ENCODE measurements at places on chromosomes 7 and 10.

GRCh38 chr7:5797716-5798115 lies 16.3 kb upstream of the RNF216 start:
- no peak for DNase-seq

DNA sequence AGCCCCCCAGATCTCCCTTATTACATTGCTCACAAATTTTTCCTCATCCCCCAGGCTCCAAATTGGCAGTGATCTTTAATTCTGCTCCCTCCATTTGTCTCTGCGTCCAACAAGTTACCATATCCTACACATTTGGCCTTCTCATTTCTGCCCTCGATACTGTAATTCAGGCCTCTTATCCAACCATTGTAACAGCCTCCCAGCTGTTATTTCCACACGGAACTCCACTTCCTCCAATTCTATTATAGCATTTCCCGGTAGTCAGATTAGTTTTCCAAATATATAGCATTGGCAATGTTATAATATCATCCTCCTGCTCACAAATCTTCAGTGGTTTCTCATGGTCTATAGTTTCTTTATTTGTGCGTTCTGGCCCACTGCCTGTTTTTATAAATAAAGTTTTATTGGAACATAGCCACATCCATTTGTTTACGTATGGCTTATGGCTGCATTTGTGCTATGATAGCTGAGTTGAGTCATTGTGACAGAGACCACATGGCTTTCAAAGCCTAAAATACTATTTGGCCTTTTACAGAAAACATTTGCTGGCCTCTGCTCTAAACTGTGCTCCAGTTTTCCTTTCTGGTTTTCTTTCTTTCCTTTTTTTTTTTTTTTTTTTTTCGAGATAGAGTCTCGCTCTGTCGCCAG lies 126.5 kb upstream of the ZNF438 start:
- DNase-seq, result no peak

DNA sequence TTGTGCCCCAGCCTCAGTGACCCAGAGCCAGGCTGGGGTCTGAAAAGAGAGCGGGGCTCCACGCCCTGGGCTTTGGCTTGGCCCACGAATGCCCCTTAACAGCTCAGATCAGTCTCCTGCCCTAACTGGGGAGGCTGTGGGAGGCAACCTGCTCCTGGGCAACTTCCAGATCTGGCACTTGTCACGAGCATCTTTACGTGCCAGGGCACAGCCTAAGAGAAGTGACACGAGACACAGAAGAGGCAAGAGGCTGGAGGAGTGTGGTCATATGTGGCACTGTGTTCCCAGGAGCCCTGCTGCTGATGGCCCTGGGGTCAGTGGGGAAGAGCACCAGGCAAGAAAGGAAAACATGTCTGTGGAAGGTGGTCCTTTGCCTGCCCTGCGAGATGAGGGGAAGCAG lies 97.8 kb upstream of the BTBD16 start:
- DNase-seq, result no peak

DNA sequence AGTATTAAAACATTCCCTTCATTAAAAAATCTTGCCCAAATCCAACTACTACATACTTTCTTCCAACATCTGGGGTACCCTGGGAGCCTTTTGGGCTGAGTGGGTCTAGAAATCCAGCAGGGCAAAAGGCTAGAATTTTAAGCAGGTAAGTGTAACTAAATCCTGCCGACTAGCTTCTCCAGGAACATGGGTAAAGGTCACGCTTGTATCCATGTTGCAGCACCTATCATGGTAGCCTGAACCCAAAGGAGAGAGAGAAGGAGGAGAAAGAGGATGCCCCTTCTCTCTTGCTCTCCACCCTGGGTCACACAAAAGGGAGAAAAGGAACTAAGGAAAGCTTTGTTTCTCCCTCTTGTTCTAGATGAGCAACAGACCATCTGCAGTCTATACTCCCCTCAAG lies 53.3 kb downstream of the ZNF680 start:
- no peak for DNase-seq

DNA sequence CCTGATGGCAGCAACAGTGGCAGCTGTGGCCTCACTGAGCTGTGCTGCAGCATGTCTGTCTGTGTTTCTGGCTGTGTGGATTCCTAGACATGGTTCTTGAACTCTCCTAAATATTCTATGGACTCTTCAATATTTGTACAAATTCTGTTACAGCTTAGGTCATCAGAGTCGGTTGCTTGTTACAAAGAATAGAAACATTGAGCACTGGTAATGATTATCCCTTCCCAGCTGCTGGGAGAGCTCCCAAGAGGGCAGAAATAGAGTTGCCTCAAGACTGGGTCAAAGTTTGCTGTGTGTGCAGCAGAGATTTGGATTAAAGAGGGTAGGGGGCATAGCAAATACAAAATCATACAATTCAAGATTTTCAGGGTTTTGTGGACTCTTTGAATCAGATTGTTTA lies 337.1 kb upstream of the AKR1E2 start:
- DNase-seq, result no peak

DNA sequence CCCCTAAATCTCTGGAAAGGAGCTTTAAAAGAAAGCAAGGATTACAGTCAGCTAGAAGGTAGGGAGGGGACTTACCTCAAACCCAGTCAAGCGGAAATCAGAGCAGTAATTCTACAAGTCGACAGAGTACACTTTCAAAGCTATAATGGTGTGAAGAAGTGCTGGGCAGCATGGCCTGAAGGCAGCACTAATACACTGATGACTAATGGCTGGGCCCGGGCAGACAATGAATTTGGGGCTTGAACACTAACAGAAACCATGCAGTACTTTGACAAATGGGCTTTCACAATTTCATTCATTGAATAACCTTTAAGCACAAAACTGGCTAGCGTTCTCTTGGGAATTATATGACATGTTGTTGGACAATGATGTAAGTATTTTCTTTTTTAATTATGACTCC lies 4.7 kb downstream of the GLI3 start:
- no peak for DNase-seq

DNA sequence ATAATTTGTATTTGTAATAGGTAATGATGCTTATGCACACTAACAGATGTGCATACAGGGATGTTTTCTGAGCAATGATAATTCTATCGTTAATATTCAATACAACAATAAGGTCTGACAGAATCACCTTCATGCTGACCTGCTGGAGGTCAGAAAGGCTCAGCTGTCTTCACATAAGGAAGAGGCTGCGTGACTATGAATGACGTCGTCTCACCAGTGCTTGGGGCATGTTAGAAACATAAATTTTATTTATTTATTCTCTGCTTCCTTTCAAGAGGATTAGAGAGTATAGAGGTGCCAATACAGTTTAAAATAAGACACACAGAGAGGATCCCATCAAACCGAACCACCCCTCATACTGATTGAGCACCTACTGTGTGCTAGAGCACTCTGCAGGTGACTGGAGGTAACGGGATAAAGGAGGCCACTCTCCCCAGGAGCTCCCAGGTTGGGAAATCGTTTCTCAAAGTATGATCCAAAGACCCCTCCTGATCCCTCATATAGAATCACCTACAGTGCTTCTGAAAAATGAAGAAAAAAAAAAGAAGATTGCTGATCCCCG lies 265.6 kb upstream of the NPVF start:
- DNase-seq, result no peak

- DNase-seq, result no peak
Observed at GRCh38 chr7:46763344-46763743, 818.6 kb downstream of the TNS3 start.

DNA sequence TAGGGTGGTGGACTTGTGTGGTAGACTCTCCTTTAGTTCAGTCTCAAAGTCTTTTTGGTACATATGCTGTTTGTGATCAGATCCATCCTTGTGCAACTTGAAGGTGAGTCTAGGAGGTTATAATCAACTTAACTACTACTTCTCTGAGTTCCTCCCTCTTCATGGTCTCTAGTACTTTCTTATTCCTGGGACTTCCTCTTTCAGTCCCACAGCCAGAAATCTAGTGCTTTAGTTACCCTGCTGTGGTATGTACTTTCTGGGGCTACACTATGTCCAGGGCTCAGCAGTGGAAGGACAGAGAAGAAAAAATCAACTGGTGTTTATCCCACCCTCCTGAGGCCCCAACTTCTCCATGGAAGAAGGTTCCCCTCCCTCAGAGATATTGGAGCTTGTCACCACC lies 19.4 kb upstream of the ATAD1 start:
- DNase-seq, result no peak

GRCh38 chr10:104301907-104302690 lies 33.1 kb downstream of the GSTO2 start:
- no peak for DNase-seq

GRCh38 chr10:131838966-131839742 lies 61.7 kb upstream of the PPP2R2D start:
- no peak for DNase-seq

DNA sequence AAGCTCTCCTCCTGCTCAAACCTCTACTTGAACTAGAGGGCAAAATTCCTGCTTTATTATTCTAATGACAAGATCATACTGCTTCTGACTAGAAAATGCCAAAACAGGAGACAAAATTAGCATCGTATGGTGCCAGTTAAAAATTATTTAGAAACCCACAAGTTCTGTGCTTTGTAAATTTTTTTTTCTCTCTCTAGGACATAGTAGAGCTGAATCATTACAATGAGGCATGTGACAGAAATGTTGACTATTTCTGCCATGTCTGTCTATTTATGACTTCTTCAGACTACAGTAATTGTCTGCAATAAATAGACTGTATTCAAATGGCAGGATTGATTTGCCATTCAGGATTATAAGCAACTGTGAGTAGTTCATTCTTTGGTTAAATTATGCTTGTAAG lies 335.8 kb downstream of the PRPF18 start:
- DNase-seq, result no peak

DNA sequence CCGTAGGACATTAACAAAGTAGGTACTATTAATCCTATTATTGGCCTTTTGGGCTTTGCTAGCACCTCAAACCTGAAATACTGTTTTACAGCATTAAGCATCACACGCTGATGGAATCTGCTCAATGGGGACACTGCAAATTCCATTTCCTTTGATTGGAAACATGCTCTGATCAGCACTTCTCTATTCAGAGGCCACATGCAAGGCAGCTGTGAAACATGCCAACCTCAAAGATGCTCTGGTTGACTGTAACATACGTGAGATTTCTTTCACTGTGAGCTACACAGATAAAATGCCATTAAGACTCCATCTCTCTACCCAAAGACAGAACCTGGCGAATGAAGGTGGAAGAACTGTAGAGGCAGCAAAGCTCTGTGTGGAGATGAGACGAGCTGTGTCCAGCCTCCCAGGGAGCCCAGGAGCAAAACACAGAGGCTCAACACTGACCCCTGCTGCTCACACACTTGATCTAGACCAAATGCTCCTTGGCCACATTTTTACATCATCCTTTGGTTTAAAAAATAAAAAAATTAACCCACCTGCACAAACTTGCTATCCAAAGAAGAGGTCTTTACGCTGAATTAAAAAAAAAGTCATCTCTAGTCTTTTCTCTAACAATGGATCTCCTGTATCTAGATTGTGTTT lies 8.0 kb downstream of the RSU1 start:
- DNase-seq, result peak; percentile 64

- no peak for DNase-seq
Observed at GRCh38 chr7:116547347-116547746, 22.5 kb downstream of the CAV1 start.

DNA sequence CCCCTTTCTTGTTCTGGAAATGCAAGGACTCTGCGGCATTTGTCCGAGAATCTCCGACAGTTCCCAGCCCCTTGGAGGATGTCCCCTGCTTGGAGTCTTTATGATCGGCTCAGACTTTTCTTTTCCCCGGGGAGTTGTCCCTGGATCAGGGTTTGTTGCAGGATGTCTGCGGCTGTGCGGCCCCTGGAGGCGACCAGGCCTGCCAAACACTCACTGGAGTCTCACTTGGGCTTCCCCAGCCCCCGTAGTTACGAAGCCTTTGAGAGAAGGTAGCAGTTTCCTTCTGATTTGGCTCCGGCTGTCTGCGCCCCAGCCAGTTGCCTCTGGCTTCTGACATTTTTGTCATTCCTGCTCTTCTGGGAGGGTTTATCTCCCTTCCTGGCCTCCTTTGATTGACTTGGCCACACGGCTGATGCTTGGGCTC lies 16.1 kb downstream of the COL26A1 start:
- DNase-seq, result no peak

DNA sequence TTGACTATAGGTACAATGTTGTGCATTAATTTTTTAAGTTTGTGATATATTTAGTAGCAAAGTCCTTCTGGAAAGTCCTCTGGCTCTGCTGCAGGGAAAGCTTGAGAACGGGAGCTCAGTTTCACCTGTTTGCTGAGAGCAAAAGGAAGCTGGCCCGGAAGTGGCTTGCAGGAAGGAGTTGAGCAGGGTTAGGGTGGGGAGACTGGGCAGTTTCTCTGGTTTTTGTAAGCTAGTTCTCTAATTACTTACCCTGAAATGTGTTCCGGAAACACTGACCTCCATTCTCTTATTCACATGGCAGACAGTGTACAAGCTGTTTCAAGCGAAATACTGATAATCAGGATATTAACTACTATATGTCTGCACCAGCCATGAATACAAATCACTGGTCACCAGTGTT lies 22.3 kb downstream of the MAP3K8 start:
- no peak for DNase-seq

- no peak for DNase-seq
Observed at GRCh38 chr10:59713196-59713821, 3.7 kb upstream of the SLC16A9 start.

- no peak for DNase-seq
Observed at GRCh38 chr10:79927111-79927828, 21.6 kb downstream of the SFTPD start.

GRCh38 chr7:17186745-17187530 lies 111.5 kb upstream of the AHR start:
- DNase-seq, result no peak

GRCh38 chr7:2640846-2641316 lies 9.1 kb downstream of the TTYH3 start:
- DNase-seq, result no peak

GRCh38 chr7:92884218-92884617 lies 47.8 kb upstream of the CDK6 start:
- no peak for DNase-seq

GRCh38 chr10:88288320-88289059 lies 294.6 kb downstream of the RNLS start:
- DNase-seq, result no peak

Measured in activated T-cell treated with anti-CD3 and anti-CD28 coated beads, Interleukin-2, amount 50 U/mL, for 24 hours (primary cell).